ENCODE measurements at places on chromosomes 3 and 15.

DNA sequence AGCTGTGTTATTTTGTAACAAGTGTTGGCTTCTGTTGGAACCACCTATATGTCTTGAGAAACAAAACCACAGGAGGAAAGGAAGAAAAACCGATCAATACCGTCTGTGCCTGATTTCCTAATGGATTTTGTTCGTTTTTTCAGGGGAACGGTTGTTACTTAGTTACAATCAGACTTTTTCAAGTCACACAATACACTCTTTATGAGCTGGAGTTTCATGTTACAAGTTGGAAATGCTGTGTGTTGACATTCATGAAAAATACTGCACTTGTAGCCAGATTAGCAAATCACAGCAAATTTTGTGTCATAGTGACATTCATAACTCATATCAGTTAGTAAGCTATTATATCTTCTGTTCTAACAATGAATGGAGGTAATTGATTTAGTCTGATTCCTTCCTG is 78.9 kb downstream of the SLTM start:
- DNase-seq, result no peak

DNA sequence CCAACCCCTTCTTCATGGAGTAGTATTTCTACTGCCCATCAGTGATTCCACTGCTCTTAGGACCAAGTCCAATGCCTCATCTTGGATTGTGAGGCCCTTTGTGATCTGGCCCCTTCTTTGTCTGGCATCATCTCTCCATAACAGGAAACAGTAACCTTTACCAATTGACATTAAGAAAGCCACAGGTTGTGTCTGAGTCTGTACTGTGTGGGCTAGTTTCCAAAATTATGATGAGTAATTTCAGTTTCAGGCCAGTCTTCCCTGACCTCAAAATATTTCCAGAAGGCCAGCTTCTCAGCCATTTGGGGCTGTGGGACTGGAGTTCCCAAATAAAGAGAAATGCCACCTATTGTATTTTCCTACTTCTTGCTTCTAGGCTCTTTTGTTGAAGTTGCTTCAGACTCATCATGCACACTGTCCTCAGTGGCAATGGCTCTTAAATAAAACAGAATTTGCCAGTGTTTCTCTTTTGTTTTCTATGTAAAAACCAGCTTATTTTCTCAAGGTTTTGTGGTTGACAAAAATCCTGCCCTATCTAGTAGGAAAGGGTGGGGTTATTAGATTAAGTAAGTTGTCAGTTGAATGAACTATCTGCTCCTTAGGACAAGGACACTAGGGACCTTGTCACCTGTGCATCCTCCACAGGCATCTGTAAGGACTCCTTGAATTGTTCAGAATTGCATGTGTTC is 47.0 kb upstream of the ACKR4 start:
- no peak for DNase-seq

- DNase-seq, result no peak
These were observed 90.2 kb upstream of the KLF13 start for GRCh38 chr15:31236184-31237042.

GRCh38 chr15:45093622-45094357 is 20.2 kb downstream of the DUOX2 start:
- no peak for DNase-seq

GRCh38 chr3:127887321-127887720 is 27.7 kb upstream of the KBTBD12 start:
- peak; percentile 21 for DNase-seq

GRCh38 chr3:48765376-48765775 is 48.4 kb upstream of the IP6K2 start:
- no peak for DNase-seq

DNA sequence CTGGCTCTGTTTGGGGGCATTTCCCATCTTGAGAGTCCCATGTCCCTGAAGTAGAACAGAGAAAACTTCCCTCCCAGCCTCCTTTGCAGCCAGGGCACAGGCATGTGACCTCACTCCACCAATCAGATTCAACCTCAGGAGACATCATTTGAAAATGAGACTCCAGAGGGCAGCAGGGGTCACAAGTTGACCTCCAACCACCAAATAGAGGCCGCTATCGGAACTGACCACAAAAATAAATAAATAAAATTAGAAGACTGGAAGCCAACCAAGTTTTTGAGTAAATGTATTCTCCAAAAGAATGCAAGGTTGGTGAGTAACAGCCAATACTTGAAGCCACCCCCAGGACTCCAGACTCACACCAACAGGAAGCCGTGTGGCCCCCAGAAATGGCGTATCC is 106.5 kb downstream of the CHSY1 start:
- no peak for DNase-seq

DNA sequence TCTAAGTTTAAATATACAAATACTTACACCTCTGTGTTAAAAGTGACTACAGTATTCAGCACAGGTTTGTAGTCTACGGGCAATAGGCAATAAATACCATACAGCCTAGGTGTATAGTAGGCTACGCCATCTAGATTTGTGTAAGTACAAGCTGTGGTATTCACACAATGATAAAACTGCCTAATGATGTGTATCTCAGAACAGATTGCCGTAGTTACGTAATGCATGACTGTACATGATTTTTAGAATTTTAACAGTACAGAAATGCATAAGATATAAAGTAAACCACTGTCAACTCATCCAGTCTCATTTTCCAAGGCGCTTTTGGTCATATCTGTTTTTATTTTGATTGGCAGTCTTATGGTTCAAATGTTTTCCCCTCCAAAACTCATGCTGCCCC is 365.7 kb downstream of the CTNNB1 start:
- DNase-seq, result no peak

- DNase-seq, result no peak
These were observed 81.6 kb upstream of the CHMP2B start for GRCh38 chr3:87145553-87145952.

DNA sequence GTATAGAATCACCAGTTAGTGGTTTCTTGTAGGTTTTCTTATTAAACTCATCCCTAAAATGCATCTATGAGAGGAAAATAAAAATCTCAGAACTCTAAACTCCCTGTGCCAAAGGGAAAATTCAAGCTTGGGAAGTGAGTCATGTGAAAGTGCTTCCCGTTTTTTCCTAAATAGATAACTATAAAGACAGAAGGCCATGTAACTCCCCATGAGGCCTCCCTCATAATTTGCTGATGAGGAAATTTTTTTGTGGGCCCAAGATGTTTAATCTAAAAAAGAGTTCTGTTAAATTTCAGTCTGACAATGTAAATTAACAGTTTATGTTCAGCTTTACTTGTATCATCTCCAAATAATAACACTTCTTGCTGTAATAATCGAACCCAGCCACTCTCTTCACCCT is 1273.9 kb downstream of the OTOL1 start:
- DNase-seq, result no peak

DNA sequence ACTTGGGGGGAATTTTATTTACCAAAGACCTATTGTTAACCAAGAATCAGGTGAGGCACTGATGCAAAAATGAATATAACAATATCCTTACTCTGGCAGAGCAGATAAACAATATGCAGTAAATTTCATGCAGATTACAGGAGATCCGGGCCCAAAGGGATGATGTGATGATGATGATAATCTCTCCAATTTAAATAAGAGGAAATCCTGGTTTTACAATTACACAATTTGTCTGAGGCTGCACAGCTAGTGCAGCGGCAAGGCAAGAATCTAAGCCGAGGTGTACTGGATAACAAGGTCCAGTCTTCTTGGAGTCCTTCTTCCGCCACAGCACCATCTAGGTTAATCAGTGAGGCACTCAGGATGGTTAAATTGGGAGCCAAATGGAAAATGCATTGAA is 2.4 kb upstream of the MESD start:
- DNase-seq, result no peak

GRCh38 chr3:148532326-148532725 is 165.4 kb upstream of the AGTR1 start:
- no peak for DNase-seq

DNA sequence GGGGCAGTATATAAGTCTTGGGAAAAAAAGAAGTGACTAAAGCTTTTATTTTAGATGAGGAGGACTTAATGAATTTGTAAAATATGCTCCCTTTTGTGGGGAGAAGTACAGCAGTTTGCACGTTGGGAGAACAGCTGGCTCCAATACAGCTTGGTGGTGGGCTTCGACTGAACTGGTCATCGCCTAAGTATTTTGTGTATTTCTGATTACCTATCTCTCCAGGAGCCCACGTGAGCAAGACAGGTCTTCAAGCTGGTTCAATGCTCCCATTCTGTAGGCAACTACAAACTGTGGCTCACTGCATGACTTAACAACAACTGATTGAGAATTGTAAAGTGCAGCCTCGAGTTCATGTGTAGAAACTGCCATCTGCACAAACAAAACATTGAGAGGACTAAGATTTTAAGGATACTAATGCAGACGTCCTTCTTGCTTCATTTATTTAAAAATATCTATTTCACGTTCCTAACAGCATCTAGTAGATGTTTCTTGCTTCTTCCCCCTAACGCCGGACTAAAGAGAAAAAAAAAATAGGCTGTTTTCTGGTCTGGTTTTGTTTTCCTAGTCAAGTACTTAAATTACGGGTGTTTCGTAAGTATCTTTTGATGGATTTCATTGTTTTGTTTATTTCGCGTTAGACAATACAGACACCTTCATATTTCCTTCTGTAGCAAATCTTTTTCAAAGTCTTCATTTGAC is 1.4 kb upstream of the GREM1 start:
- DNase-seq, result no peak

DNA sequence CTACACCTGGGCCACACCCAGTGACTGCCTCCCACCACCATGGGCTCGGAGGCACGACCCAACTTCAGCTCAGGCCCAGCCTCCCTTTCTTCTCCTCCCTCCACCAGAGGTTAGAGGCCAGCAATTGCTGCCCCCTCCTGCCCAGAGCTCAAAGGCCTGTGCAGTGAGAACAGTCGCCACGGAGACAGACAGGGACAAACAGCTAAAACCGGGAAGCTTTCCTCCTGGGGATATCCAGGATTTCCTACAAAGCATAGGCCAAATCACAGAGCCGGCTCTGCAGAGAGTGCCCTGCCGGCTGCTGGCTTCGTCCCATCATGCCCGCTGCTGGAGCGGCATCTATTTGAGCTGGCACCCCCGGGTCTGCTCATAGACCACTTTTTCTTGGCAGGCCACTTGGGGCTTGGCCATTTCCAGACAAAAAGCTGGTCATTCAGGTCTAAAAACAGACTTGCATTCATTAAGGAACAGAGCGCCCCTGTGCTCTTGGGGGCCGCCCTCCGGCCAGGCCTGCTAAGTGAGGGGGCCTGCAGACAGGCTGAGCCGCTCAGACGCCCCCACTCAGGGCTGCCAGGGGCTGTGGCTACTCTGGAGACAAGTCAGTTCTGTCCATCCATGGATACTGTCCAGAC is 17.5 kb downstream of the GRAMD2A start:
- no peak for DNase-seq

- DNase-seq, result no peak
These were observed 66.0 kb downstream of the SPTSSB start for GRCh38 chr3:161305095-161305991.

DNA sequence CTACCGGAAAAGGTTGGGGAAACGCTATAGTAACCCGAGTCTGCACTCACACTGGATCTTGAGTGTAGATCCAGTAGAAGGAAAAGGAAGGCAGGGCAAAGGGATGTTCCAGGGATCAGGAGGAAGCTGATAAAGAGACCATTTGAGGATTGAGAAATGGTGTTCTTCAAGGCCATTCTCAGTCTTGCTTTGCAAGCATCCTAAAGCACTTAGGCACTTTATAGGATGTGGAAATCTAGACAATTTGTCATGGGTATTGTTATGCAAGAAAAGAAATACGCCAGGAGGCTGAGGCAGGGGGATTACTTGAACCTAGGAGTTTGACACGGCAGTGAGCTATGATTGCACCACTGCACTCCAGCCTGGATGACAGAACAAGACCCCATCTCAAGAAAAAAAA is 13.2 kb upstream of the SCAMP5 start:
- DNase-seq, result no peak

DNA sequence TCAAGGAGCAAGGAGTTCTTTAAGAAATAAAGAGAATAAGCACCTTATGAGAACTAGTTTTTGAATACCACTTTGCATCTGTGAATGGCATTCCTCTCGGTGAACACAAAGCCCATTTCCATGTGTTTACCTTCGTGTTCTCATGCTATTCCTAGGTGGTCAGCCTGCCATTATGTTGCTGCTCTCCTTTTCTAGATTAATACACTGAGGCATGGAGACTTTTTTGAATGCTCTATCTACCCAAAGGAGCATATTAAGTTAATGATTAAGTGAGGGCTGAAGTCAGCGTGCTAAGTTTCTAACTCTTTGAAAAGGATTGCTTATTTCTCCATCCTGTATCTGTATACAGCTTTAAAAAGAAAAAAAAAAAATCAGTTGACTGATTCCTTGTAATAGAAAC is 394.5 kb downstream of the MECOM start:
- no peak for DNase-seq

GRCh38 chr3:187025656-187026316 is 95.5 kb downstream of the ST6GAL1 start:
- no peak for DNase-seq

DNA sequence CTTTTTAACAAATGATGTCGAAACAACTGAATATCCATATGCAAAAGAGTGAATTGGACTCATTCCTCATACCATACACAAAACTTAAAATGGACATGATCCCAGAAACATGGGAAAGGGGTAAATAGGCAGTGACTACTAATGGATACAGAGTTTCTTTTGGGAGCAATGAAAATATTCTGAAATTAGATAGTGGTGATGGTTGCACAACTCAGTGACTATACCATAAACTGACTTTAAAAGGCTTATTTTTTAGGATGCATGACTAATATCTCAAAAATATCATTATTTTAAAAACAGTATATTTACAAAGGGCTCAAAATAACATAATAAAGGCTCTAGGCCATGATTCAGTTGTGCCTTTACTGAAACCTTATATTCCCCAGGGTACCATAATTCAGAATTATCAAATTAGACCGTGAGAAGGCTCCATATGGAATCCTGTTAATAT is 16.3 kb upstream of the ATP13A3 start:
- DNase-seq, result no peak

- DNase-seq, result no peak
These were observed 82.2 kb upstream of the SATB1 start for GRCh38 chr3:18507333-18507732.

- DNase-seq, result no peak
These were observed 356.3 kb downstream of the FOXP1 start for GRCh38 chr3:71227270-71227661.

- no peak for DNase-seq
These were observed 11.5 kb downstream of the FEZF2 start for GRCh38 chr3:62361824-62362223.

GRCh38 chr3:4906107-4906621 is 73.1 kb upstream of the BHLHE40 start:
- no peak for DNase-seq

DNA sequence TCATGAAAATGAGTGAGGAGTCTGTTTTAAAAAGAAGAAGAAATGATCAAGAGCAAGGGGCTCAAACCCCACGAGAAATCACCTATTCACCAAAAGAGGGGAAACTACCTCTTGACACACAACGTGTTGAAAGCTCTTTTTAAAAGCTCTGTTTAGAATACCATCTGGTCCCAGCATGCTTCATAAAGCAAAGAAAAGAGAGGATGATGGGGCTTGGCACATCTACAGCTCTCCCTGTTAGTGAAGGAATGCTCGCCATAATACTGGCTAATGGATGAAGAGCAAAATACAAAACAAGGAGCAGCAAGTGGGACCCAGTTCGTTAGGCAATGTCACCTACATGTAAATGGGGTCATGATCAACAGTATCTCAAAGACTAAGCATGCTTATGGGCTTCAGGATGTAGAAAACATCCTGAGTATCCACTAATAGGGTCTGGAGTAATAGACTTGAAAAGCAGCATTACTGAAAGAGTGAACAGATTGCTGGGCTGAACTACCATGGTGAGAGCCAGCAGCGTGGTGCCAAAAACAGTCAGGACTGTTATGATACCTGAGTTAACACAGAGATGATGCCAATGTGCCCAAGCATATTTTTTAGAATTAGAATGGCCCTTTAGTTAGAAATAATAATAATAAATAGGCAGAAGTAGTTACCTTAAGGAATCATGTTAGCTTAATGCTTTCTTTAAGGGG is 159.7 kb upstream of the POU1F1 start:
- DNase-seq, result no peak

Measured in GDM1 (cell line).